ENCODE measurements at places on chromosomes 5 and 9.

- no peak for DNase-seq
Observed at GRCh38 chr9:5361326-5362010, 21.8 kb upstream of the RLN1 start.

- DNase-seq, result peak; percentile 65
Observed at GRCh38 chr5:157574456-157575380, 857 bp downstream of the ADAM19 start.

DNA sequence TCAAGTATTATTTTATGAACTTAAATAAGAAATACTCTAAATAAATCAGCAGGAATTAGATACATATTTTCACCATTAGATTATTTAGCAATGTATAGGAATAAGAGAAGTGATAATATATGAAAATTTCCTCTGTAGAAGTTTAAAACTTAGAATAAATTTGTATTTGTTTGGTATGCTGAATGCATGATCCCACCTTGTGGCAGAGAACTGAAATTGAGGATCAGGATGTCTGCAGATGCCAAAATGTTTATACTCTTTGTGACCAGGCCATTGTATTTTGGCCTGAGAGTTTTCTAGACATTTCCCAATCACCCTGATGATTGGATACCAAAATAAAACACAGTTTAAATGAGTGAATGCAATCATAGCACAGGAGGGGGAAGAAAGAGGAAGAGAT is 6.3 kb downstream of the TYRP1 start:
- DNase-seq, result no peak

GRCh38 chr5:95801961-95802360 is 20.6 kb downstream of the GLRX start:
- no peak for DNase-seq

DNA sequence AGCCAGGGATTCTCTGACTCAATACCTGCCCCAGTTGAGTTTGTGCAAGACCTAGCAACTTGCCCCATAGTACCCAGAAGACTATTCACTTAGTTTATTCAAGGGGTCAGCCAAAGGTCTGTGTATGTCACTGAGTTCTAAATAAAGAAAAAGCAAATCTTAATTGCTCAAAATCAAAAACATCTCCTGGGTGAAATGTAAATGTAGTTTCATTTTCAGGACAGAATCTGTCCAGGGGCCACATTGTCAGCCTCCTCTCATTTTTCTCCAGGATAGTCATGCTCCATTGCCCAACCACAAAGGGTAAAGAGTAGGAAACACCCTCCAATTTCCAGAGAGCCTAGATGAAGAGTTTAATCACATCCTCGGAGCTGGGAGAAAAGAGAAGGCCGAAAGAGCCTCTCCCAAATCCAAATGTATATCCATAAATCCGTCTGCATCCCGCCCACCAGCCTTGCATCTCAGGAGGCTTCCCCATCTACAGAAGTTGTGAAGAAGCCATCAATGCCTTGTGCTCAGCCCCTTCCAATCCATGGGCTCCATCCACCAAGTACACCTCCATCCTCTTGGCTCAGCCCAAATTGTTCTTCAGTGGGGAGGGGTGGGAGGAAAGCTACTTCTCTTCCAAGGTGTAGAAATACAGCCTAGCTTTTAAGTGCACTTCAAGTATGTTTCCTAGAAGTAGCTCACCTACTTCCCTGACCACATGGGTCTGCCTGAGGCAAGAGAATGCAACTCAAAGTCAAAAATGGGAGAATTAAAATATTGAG is 26.9 kb downstream of the ADAM19 start:
- no peak for DNase-seq

GRCh38 chr5:112316006-112316405 is 103.1 kb downstream of the EPB41L4A start:
- DNase-seq, result no peak

GRCh38 chr9:88927510-88927909 is 63.8 kb upstream of the S1PR3 start:
- no peak for DNase-seq

DNA sequence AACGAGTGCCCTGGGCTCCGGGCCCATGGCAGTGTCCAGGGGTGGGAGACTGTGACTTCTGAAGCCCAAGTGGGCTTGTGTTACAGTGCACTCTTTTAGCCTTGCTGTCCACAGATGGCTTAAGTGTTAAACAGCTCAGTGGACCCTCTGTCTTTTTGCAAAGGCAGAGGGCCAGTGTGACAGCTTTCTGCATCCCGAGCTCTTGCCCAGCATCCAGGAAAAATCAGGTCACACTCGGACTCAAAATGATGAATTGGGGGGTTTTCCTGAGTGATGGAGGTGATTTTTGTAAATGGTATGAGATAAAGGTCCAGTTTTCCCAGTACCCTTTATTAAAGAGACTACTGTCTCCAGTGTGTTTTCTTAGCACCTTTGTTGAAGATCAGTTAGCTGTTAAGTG is 321.3 kb upstream of the GRAMD2B start:
- DNase-seq, result no peak

GRCh38 chr5:36744773-36745589 is 131.6 kb upstream of the NIPBL start:
- DNase-seq, result peak; percentile 62

GRCh38 chr5:157509587-157509986 is 49.6 kb downstream of the NIPAL4 start:
- no peak for DNase-seq

GRCh38 chr9:84170521-84171141 is 169.9 kb downstream of the SLC28A3 start:
- DNase-seq, result peak; percentile 78

- no peak for DNase-seq
Observed at GRCh38 chr5:143561219-143561618, 157.7 kb upstream of the NR3C1 start.

GRCh38 chr5:139277171-139277570 is 16.4 kb upstream of the MATR3 start:
- no peak for DNase-seq

DNA sequence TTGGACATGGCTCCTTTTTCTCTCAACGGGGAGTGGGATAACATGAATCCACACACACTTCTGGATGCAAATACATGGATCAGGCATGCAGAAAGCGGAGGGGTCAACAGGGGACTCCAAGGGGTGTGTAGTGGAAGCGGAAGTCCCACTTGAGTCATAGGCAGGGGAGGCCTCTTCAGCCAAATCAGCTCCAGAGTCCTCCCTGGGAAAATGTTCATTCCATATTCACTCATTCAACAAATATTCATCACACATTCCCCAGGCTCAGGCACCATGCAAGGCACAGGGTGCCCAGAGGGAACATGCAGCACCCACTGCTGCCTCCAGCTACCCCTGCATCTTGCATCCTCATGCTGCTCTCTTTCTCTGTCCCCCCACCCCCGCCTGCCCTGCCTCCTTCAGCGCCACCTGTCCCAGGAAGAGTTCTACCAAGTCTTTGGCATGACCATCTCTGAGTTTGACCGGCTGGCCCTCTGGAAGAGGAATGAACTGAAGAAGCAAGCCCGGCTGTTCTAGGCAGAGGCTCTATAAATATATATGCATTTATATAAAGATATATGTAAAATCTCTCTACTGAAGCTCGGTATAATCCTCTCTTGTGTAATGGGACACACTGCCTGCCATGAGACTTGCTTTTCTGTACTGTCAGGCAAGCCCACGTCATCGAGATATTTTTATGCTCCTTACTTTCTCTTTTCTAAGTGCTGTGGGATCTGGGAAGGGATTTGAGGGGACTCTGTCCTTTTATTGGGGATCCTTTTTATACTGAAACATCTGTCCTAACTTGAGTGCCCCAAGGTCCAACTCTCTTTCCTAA is 13.6 kb upstream of the AFAP1L1 start:
- DNase-seq, result no peak

DNA sequence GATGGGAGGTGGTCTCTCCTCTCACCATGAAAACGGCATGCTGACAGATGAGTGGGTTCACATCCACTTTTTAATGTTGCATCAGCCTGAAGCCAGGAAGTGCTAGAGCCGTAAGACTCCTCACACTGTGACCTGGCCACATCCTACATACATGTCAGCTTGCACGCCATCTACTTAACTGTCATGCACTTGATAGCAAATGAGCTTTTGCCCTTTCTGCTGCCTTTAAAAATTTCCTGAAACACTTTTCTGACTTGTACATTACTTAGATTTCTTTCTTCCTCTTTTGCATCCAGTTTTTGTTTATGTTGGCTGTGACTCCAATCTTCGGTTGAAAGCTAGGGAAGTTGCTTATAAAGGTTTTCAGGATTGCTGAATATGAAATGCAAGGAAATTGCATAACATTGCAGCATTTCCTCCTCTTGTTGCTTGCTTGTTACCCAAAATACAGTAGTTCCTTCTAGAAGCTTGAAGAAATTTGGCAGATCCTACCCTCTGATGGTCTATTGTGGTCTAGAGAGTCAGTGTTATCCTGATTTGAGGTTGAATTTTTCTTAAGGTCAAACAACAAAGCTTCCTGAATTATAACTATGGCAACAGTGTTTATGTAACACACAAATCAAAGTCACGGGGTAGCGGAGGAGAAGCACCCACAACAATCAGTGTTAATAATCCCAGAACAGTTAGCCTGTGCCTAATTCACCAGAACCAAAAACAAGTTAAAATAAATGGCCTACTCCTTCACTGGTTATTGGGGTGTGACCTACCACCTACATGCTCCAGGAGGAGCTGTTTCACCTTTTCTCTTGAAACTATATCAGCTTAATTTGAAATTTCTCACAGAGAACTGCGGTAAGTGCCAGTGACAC is 232.5 kb downstream of the ARHGAP26 start:
- DNase-seq, result no peak

DNA sequence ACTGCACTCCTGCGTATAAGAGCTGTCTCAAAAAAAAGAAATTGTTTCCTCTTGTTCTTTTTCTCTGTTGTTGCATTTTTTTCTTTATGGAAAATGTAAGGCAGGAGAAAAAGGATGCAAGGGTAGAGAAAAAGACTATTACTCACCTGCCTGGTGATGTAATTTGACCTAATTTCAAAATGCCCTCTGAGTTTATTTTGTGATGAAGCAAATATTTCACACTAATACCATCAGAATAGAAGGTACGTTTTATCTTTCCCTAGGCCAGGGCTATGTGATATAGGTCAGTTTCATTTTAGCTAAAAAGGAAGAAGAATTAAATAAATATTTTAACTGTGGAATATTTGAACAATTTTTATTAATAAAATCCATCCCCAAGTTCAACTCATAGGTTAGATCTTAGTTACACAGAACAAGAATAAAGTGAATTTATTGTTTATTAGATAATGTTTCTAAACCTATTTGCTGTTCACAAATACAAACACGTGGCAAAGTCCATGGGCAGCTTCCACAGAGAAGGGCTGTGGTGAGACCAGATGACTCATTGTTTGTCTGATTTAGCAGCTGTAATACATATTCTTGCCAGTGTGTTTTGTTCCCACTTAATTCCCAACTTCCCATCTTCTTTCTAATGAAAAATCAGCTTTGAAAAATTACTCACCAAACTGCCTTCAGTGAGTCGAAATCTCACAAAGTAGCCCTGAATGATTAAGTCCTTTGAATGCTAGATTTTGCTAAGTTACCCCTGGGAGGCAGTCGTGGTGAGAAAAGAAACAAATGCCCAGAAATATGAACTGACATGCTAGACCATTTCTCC is 52.8 kb upstream of the CCDC112 start:
- no peak for DNase-seq

- no peak for DNase-seq
Observed at GRCh38 chr5:96072138-96072790, 110.6 kb upstream of the ELL2 start.

- no peak for DNase-seq
Observed at GRCh38 chr9:94631599-94631998, 7.7 kb downstream of the FBP1 start.

DNA sequence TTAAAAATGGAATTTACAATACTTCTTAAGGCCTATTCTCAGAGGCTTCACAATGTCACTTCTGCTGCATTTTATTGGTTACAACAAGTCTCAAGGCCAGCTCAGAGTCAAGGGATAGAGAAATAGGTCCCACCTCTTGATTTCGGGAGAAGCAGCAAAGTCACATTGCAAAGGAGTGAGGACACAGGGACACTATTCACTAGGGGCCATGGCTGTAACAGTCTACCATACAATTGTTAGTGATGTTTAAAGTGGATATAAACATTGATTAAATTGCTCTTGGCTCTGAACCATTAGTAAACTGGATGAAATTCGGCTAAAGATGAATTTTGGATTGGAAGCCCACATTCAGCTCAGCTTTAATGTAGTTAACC is 21.7 kb upstream of the CMBL start:
- DNase-seq, result no peak

DNA sequence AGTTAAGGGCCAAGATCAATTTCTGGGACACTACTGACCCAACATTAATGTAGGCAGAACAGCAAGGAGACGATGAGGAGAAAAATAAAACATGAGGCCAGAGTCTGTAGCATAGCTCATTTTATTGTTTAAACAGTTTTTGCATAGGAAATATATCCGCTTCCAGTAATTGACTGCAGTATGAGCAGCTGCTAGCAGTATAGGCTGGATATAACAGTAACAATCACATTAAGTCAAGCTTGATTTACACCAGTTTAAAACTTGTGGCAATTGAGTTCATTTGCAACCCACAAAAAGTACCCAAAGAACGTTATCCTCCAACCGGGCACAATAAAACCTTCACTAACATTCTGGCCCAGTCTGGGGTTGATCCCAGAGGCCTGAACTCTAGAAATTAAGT is 232.2 kb downstream of the NFIB start:
- DNase-seq, result no peak

- DNase-seq, result no peak
Observed at GRCh38 chr5:125263356-125263755, 516.9 kb upstream of the ZNF608 start.

DNA sequence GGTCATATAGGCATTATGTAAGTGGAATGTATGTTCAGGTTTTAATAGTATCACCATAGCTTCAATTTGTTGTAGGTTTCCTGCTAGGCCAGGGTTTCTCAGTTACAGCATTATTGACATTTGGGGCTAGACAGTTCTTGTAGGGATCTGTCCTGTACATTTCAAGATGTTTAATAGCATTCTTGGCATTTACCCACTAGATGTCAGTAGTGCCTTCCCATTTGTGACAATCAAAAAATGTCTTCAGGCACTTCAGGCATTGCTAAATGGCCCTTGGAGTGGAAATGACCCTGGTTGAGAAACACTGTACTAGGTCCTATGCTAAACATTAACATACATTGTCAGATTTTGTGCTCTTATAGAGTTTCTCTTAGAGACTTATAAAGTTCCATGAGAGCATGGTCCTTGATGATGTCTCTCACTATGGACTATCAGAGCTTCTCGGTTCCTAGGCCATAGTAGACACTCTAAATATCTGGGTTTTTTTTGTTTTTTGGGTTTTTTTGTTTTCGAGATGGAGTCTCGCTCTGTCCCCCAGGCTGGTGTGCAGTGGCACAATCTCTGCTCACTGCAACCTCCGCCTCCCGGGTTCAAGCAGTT is 1.4 kb downstream of the KIF20A start:
- no peak for DNase-seq

DNA sequence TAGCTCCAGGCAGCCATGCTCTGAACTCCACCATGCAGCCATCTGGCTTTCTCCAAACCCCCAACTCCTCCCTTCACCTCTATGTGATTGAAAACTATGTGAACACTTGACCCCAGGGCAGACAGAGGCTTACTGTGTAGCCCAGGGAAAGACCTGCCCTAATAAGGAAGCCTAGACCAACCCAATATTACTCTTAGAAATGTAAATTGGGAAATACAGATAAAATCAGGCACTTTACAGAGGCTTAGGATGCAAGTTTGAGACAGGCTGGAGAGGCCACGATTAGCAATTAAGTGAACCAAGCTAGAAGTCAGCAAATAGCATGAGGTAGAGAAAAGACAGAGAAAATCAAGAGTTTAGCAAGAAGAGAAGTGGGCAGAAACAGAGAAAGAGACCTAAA is 141.7 kb upstream of the ABCA1 start:
- no peak for DNase-seq
